Fibroblast of lung (primary cell): ENCODE measurements at places on chromosomes 7 and 10. TPM values are rescaled to one million over a fixed set of nuclear protein-coding genes. Genes with fewer than 3 reads are reported as not detected.

GRCh38 chr10:97328646-97329453 lies 5.7 kb downstream of the FRAT2 start:
- DNase-seq = no peak

- no peak for DNase-seq
Observed at GRCh38 chr7:96182424-96183158, 139.3 kb downstream of the SLC25A13 start.

DNA sequence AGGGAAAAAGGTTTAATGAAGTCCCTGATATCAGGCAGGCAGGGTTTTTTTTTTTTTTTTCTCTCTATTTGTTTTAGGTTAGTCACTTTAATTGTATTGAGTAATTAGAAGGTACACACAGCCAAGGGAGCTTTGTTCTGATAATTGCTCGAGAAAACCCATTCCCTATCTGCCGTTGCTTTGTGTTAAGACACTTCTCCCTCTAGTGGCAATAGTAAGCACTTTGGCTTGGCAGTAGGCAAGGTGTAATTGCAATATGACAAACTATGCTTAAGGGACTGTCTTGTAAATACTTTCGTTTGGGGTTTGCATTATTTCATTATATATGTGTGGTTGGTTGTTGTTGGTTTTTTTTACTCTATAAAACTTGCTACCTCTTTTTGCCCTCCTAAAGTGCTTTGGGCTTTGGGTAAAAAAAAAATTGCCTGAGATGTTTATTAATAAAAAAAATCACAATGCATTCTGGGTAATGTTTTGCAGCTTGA lies 113.4 kb downstream of the BTRC start:
- peak; percentile 83 for DNase-seq

GRID1 gene
- 0.03 TPM in 2 replicates for polyA plus RNA-seq

PDE1C gene
- polyA plus RNA-seq = 4.2 and 16.6 TPM in 2 replicates
